ENCODE measurements at places on chromosomes 5 and 9.

GRCh38 chr5:57163553-57164006 lies 10.3 kb upstream of the GPBP1 start:
- DNase-seq, result no peak

GRCh38 chr5:444226-444625 lies 1.2 kb downstream of the EXOC3 start:
- DNase-seq, result no peak

DNA sequence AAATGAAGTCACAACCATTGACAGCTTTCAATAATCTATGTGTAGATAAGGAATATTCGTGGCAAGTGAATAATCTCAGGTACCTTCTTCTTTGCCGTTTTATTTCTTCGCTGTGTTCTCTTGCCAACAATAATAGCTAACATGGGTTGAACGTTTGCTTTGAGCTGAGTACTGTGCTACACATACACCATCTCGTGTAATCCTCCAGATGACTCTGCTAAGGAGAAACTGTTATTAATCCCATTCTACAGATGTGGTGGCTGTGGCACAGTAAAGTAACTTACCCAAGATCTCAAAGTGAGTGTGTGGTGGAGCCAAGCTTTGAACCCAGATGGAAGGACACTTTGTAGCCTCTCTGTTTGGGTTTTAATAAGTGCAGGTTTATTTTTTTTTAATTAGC lies 179.7 kb downstream of the C9orf152 start:
- DNase-seq, result no peak

- DNase-seq, result no peak
Observed at GRCh38 chr5:6190838-6191237, 187.5 kb downstream of the MED10 start.

DNA sequence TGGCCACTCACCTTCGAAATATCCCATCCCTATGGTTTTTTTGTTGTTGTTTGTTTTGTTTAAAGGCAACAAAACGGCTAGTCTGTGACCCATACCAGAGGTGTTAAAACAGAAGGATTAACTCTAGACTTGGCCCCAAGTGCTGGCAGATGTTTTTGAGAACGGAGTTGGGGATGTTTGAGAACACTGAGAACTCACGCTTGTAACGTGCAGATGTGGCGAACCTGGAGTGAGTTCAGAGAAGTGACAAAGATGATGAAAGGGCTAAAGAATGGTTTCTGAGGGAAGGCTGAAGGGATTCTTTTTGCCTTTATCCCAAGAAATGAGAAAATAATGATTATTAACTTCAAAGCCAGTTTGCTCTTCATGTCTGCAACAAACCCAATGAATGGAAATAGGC lies 286.5 kb downstream of the ZNF608 start:
- DNase-seq, result no peak

DNA sequence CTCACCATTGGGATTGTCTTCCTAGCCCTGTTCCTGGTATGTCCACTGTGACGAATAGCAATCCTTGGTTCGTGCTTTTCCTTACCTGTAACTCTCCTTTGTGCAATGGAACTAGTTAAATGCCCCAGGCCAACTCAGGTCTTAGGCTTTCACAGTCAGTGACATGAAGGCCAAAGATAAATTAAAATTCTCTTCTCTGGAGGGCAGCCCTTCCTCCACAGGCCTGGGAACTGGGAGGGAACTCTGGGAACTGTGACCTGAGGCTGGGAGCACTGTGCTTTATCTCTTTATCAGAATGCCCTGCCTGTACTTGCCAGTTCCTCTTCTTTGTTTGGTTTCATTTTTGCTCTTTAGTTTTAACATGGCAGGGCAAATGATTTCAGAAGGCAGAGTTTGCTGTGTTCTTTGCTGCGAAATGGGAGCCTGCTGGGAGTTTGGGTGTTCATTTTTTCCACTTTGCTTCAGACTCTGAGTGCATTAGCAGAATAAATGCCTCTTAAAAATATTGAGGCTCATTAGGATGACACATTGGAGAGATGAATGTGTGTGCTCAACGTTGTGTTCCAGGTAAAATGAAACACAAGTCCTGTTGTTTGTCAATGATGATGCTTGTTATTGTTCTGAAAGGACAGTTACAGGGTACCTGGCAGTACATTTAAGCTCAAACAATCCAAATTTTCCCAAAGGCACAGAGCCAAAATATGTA lies 118.1 kb downstream of the NUDT12 start:
- DNase-seq, result no peak
